ENCODE measurements at places on chromosomes 4 and X. TPM values are rescaled to one million over a fixed set of nuclear protein-coding genes. Genes with fewer than 3 reads are reported as not detected.

DNA sequence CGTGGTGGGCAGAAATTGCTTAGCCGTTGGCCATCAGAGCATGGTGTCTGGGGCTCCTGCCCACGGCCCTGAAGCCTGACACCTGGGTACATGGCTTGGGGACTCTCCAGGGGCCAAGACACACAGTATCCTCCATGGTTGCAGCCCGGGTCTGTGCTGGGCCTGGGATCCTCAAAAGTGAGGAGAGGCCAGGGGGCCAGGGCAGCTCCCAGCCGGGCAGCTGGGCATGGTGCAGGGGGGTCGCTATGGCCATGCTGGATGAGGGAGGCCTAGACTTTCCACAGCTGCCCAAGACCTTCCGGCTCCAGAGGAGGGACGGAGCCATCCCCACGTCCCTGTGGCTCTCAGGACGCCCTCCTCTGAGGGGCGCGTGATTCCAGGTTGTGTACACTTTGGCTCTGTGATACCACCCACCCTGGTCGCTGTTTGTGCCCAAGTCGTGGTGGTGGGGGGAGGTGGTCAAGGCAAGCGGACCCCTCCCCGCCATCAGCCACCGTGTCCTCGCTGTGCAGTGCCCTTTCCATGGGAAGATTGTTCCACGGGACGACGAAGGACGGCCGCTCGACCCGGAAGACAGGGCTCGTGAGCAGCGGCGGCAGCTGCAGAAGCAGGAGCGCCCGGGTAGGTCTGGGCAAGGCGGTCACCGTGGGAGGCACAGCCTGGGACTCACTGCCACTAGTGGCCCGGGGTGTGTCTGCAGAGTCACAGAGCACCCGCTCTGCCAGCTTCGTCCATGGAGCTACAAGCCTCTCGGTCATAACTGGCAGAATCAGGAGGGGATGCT, 25.7 kb downstream of the NKX1-1 start:
- H3K27me3 ChIP-seq = no peaks in the 10 kb centered on the region
- H3K4me3 ChIP-seq = no peak overlapping the region
- no peaks in the 10 kb centered on the region for H3K4me1 ChIP-seq

GRCh38 chr4:54077812-54078211, 13.4 kb upstream of the CHIC2 start:
- H3K27ac ChIP-seq = no peak overlapping the region
- no peaks in the 10 kb centered on the region for H3K36me3 ChIP-seq
- H3K27me3 ChIP-seq = no peaks in the 10 kb centered on the region

DNA sequence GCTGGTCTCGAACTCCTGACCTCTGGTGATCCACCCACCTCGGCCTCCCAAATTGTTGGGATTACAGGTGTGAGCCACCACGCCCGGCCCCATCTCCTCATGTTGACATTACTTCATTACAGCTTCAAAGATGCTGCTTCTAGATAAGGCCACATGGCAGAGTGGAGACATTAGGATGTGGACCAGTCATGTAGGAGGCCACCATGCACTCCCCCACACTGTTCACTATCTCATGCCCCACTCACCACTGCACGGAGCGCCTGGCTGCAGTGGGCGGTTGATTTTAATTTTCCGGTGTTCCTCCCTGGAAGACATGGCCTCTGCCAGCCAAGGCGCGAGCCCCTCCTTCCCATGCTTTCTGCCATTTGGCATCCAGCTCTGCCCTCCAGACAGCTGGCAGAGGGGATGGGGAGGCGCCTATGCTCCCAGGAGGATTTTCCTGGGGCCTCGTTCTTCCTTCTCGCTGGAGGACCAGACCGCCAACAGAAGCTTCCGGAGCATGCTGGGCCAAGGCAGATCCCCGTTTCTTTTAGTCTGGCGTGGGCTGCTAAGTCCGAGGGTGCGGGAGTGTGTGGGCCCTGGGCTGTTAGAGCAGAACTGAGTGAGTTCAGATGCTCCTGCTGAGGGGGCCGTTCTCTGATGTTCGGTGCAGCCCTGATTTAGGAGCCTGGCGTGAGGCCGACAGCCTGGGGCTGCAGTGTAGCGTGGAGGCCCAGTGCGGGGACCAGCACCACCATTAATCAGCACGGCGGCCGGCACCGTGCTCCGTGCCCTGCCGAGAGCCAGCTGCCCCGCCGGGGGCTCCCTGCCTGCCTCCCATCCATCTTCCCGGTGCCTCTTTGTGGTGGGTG, 93.1 kb downstream of the SORCS2 start:
- H3K27ac ChIP-seq = peak overlapping the region; percentile 43
- H3K4me1 ChIP-seq = no peaks in the 10 kb centered on the region
- no peak overlapping the region for H3K4me3 ChIP-seq
- H3K36me3 ChIP-seq = no peaks in the 10 kb centered on the region
- no peak for DNase-seq

DNA sequence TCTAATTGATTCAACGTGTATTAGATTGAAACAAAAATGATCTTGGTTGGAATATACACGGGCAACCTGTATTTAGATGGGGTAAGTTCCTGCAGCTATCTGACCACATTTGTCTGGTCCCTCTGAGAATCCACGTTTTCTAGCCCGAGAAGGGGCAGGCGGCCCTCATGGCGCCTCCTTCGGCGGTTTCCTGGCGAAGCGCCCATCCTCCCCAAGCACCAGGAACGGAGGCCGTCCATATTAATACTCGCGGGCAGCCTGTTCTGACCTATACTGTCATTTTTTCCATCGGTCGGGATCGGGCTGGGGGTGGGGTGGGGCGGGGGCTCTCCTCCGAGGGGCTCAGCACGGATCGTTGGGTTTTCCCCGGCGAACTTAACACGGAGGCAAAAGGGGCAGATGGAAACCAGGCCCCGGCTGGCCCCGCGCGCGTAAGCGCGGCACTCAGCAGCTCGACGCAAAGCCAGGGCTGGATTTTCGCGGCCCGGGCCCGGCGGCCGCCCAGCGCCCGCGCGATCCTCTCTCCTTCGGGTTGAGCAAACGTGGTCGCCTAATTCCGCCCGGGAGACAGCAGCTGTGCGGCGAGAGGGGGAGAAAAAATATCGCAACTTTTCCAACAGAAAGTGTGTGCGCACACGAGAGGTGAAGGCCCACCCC, 77.2 kb upstream of the BCOR start:
- no peaks in the 10 kb centered on the region for H3K36me3 ChIP-seq
- H3K4me3 ChIP-seq = peak overlapping the region; percentile 59
- no peak for DNase-seq
- H3K4me1 ChIP-seq = no peaks in the 10 kb centered on the region

DNA sequence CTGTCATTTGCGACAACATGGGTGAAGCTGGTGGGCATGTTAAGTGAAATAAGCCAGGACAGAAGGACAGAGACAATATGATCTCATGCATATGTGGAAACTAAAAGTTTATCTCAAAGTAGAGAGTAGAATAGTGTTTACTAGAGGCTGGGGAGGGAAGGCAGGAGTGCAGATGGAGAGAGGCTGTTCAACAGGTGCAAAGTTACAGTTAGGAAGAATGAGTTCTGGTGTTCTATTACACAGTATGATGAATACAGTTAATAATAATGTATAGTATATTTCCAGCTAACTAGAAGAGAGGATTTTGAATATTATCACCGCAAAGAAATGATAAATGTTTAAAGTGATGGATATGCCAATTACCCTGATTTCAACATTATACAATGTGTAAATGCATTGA, 69.8 kb downstream of the FBXL5 start:
- no peaks in the 10 kb centered on the region for H3K27me3 ChIP-seq
- no peak overlapping the region for H3K27ac ChIP-seq
- H3K36me3 ChIP-seq = no peaks in the 10 kb centered on the region
- H3K4me3 ChIP-seq = no peak overlapping the region
- no peaks in the 10 kb centered on the region for H3K4me1 ChIP-seq

- H3K27ac ChIP-seq = peak overlapping the region; percentile 80
- DNase-seq = no peak
- no peaks in the 10 kb centered on the region for H3K36me3 ChIP-seq
- H3K4me1 ChIP-seq = no peaks in the 10 kb centered on the region
- H3K4me3 ChIP-seq = peak overlapping the region; percentile 55
These were observed 657 bp downstream of the TCEAL8 start for GRCh38 chrX:103254171-103254824.

DNA sequence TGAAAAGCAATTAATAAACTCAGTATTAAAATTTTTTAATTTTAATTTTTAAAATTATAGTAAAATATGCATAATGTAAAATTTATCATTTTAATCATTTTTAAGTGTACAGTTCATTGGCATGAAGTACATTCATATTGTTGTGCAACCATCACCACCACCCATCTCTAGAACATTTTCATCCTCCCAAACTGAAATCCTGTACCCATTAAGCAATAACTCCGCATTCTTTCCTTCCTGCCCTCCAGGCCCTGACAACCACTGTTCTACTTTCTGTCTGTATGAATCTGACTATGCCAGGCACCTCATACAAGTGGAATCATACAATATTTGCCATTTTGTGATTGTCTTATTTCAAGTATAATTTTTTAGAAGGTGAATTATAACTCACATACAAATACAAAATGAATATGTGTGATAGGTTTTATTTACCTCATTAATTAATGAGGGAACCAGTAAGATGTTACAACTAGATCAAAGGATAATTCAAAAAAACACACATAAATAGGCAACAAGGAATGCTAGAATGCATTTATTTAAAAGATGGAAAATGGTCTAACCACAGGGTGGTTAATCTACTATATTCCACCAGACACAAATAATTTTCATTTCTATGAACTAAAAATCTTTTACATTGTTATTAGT, 13.1 kb upstream of the AFF1 start:
- no peaks in the 10 kb centered on the region for H3K4me1 ChIP-seq
- H3K27ac ChIP-seq = no peak overlapping the region
- H3K4me3 ChIP-seq = no peak overlapping the region
- H3K36me3 ChIP-seq = no peaks in the 10 kb centered on the region
- DNase-seq = no peak
- H3K27me3 ChIP-seq = no peaks in the 10 kb centered on the region

Gene NXF3
- not detected for total RNA-seq

Gene SPANXB1
- total RNA-seq = not detected

Gene CTAG2
- total RNA-seq = not detected

Gene ADH7
- not detected for total RNA-seq
